NCI-H2029 (cell line): ENCODE measurements at places on chromosomes 6 and 20.

DNA sequence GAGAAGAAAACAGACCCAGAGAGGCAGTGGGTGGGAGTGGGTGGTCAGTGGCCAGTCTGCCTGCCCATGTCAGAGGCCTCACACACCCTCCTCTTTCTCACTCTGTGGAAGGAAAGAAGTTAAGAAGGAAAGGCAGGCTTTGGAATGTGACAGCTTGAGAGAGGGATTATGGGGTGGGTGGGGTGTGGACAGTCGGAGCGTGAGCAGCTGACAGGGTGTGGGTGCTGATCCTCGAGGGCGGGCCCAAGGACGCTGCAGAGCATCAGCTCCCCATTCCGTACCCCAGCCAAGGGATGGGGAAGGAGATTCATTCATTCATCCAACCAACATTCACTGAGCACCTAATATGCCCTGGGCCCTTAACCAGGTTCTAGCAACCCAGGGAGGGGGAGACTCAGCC, 4.8 kb downstream of the TGM6 start:
- DNase-seq: no peak

DNA sequence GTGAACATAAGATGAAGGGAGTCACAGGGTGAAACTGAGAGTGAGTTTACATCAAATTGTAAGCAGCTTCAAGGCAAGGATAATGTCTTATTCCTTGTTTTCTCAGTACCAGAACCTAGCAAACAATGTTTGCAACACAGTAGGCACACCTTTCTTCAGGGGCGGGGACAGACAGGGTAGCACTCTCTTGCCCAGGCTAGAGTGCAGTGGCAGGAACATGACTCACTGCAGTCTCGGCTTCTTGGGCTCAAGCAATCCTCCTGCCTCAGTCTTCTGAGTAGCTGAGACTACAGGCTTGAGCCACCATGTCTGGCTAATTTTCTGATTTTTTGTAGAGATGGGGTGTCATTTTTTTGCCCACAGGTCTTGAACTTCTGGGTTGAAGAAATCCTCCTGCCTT, 299.8 kb downstream of the CD83 start:
- DNase-seq: no peak

DNA sequence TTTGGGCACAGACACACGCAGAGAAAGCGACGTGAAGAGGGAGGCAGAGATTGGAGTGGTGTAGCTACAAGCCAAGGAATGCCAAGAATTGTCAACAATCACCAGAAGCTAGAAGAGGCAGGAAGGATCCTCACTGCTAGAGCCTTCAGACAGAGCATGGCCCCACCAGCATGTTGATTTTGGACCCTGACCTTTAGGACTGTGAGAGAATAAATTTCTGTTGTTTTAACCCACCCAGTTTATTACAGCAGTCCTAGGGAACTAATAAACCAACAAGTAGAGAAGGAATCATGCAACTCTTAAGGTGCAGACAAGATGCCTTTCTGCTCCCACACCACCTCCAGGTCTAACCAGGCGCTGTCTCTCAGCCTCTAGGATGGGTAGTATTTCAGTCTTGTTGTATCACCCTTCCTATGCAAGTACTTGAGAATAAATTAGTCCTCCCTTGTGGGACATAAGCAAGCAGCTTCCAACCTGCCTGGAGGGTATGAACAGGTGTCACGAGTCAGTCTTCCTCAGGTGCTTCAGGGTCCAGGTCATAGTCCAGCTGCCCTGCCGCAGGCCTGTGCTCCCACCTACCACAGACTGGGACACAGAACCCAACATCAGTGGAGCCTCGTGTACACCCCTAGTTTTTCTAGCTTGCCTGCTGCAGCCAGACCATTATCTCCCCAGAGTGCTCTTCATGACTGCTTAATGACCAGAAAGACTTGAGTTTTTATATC, 46.4 kb upstream of the CCN2 start:
- no peak for DNase-seq

- DNase-seq: no peak
These were observed 280.4 kb downstream of the ALDH8A1 start for GRCh38 chr6:134669485-134669884.

DNA sequence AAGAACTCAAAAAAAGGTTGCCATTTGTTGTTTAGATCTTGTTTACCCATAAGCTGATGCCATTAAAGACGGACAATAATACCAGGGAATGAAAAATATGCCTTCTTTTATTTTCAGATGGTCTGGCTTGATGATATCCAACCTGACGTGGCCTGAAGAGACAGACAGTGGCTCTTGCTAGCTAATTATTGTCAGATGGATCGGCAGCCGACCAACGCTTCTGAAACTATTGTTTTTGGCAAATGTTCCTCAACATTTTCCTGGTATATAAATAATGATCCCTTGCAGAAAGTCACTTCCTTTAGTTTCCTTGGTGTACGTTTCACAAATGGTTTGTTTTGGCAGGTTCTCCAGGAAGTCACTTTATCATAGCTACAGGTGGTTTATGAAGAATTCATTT, 290.9 kb upstream of the TSHZ2 start:
- peak; percentile 79 for DNase-seq

DNA sequence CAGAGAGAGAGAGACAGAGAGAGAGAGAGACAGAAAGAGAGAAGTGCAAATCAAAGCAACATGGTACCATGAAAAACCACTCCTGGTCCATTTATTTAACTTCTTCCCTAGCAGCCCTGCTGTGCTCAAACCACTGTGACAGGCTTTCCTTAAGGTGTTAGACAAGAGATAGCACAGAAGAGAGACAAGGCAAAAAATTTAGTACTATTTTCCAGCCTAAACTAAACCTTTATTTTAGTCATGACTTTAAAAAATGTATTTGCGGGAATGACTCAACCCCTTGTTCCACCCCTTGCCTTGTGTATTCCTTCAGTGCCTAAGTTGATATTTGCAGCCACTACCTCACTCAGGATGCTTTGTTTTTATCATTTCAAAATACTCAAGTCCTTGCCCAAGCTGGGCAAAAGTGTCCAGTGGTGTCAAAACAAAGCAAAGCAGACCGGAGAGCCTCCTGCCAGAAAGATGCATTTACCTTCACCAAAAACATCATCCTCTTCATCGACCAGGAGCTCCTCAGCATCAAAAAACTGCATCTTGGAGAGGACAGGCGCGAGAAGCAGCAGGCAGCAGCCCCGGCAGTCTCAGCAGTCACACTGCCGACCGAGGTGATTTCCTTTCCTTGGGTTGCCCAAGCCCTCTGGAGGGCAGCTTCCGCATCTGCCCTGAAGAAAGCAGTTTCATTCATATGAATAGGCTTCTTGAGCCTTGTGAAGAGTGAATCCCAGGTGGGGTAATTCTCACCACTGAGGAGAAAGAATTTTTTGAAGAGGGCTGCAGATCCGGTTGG, at the start of gene RIPOR2:
Gene RIPOR2 (minus strand): TSS at position 595 of the 787 bp plus-strand sequence. CDS start 62 bp downstream, at position 533.
- DNase-seq: no peak

DNA sequence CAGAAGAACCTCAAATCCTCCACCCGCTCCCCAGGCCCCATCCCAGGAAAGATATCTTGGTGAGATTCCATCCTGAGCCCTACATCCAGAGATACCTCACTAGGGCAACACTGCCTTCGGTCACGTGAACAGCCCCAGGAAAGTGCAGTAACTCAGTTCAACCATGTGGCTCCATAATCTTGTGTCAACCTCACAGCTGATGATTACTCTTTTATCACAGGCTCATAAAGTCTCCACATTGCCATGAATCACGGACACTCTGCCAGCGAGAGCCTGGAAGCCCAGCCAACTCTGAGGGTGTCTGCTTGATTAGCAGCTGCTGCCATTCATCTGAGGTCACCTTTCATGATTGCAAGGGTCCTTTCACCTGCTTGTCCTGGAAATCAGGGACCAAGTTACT, 175.8 kb upstream of the LRFN2 start:
- DNase-seq: no peak

DNA sequence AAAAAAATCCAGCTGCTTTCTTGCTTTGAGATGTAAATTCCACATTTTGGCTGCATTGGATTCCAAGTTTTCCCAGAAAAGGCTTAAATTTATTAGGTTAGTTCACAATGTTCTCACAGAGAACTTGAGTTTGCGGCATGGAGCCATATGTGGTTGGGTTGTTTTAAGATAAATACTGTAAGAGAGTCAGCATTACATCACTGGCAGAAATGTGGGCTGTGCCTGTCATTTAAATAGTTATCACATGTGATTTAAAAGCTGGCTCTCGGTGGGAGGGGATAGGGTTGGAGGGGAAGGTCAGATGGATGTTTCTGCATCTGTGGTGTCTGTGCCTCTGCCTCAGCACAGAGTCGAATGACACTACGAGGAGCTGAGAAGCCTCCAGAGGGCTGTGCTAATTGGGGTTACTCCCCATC, 73.8 kb upstream of the SCP2D1 start:
- no peak for DNase-seq

DNA sequence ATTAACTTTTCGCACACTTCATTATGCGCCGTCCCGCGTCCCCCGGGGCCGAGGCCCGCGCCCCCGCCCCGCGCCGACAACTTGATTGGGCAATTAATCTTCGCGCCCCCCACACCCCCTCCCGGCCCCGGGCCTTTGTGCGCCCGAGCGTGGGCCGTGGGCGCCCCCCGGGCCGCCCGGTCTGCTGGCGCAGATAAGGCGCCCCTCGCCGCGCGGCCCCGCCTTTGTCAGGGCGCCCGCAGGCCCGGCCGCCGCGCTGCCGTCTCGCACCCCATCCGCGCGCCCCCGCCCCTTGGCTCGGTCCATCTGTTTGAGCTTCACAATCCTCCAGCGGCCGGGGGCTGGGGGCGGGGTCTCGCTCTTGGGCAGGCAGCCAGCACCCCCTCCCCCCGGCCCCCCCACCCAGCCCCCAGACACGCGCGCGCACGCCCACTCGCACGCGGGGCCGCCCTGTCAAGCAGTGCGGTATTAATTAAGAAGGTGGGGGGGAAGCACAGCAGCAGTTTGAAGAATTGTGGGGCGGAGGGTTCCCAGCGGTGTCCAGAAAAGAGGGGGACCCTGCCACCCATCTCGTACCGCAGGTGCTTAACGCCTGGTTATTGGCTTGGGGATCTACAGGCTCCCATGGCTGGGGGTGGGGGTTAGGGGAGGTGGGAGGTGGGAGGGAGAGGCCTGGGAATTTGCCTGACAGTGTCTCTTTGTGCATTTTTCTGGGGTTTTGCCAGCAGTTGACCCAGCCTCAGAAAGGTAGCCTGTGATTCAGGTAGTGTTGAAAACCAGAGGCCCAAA, 34.6 kb upstream of the SCRT2 start:
- DNase-seq: no peak

DNA sequence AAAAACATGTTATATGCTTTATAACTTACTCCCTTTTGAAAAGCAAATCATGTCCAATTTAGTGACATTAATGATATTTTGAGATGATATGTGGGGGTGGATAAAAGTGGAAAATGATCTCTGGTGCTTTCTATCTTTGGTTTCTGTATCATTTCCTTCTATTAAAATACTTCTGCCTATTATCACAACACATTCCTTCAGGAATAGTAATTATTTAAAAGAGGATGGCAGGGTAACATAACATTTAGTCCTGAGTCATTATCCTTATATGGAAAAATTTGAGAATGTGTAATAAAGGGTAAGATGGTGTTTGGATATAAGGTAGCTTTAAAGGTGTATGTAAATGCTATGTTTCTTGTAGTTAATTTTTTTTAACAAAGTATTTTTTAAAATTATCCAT, 657.7 kb downstream of the PHF3 start:
- DNase-seq: no peak
